ENCODE measurements at places on chromosomes 16 and 17.
A peak's percentile ranks its signal among the peaks of the same experiment; 100 is the strongest.

DNA sequence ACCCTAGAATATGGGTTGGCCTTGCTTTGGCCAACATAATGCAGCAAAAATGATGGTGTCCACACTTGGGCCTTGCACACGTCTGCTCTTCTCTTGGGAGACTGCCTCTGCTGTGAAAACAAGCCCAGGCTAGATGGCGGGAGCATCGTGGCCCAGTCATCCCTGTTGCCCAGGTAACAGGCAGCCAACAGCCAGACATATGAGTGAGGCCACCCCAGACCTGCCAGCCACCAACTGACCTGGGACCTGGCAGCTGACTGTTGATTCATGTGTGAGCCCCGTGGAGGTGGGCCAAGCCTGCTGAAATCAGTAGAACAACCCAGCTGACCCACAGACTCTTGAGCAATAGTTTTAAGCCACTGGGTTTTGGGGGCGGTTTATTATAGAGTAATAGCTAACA lies 39.4 kb upstream of the CDH3 start:
- no peak for DNase-seq

- peak; percentile 38 for DNase-seq
These were observed 26.4 kb upstream of the CLEC18A start for GRCh38 chr16:69924777-69925191.

- no peak for DNase-seq
These were observed 45.0 kb downstream of the SOST start for GRCh38 chr17:43713494-43714162.

DNA sequence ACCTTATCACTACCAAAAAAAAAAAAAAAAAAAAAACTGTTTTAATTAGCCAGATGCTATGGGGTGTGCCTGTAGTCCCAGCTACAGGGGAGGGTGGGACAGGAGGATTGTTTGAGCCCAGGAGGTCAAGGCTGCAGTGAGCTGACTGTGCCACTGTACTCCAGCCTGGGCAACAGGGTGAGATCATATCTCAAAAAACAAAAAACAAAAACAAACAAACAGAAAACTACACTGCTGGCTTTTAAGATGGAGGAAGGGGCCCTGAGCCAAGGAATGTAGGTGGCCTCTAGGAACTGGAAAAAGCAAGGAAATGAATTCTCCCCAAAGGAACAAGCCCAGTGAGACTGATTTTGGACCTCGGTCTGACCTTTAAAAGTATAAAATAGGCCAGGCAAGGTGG lies 61.4 kb downstream of the BEAN1 start:
- DNase-seq = no peak

DNA sequence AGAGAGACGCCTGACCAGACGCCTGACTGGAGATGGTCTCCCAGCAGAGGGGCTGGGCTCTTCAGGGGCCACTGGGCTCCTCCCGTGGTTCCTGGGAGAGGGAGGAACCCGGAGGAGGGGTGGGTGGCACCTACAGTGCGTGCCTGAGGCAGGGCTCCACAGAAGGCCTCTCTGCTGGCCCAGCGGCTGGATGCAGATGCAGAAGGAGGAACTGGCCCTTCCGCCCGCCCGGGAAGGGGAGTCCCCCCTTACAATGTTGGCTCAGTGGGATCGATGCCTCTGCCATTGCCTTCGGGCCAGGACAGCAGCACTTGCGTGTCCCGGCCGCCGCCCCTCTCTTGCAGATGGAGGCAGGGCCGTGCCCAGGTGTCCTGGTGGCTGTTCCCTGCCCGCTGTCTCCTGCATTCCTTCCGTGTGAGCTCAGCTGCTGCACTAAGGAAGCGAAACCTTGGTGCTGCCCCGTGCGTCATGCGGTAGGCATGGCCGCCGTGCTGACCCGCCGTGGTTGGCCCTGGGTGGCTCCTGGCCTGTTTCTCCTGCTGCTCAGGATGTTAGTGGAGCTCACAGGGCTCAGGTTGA lies 15.1 kb downstream of the BAIAP2 start:
- DNase-seq = peak; percentile 54

GRCh38 chr17:64131606-64132270 lies 1.8 kb upstream of the ERN1 start:
- DNase-seq = no peak

Measured in T1000 (cell line).